EL (cell line): ENCODE measurements at places on chromosomes 3 and 15.
A peak's percentile ranks its signal among the peaks of the same experiment; 100 is the strongest.

GRCh38 chr15:77839970-77840905 lies 207.5 kb upstream of the LINGO1 start:
- DNase-seq, result no peak

DNA sequence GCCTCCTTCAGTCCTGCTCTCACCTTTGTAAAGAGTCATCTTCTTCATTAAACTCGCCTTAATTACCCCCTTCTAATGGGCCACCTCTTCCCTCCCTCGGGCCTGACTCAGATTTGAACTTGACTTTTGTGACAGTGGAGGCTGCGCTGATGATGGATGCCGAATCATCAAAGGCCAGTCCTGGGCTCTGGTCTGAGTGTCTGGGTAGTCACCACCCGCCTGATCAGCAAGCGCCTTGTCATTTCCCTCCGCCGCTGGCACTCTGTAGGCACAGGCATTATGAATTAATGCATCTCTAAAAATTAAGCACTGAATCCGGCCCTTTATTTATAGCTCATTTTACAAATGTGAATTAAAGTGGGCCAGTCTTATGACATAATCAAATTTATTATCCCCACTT lies 116.7 kb upstream of the PROK2 start:
- DNase-seq, result no peak

DNA sequence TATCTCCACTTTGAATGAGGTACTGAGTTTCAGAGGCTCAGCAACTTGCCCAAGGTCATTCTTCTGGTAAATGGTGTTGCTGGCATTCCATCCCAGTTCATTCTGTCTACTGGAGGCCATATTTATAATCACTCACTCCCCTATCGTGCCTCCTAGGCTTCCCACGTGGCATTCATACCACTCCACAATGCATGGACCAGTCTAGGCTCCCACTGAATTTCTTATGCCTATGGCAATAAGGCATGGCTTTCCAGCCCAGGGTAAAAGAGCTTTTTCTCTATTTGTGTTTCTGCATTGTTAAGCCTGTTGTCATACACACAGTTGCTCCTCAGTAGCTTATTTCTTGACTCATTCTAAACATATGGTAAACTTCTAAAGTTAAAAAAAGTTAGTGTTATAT lies 19.9 kb downstream of the BBX start:
- peak; percentile 4 for DNase-seq

GRCh38 chr3:124246949-124247348 lies 255.0 kb upstream of the ROPN1 start:
- no peak for DNase-seq
